ENCODE measurements at places on chromosomes 4 and X. TPM values are rescaled to one million over a fixed set of nuclear protein-coding genes. Genes with fewer than 3 reads are reported as not detected.

Gene CDS1
- total RNA-seq, result not detected

DNA sequence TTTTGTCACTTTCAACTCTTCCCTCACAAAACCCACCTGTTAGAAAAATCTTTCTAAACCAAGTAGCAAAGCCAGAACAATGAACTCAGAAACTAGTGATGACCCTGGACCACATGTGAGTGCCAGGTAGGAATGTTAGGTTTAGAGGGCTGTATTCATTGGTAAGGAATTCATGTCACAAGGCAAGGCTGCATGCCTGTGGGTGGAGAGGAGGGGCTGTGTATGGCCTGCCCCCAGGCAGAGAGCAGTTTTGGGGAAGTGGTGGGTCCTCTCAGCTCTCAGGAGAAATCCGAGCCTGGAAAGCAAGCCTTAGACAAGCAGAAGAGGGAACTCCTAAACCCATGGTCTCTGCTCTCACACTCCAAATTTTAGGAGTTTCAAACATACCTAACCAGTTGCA is 2.4 kb downstream of the RNF175 start:
- no peak for DNase-seq

DNA sequence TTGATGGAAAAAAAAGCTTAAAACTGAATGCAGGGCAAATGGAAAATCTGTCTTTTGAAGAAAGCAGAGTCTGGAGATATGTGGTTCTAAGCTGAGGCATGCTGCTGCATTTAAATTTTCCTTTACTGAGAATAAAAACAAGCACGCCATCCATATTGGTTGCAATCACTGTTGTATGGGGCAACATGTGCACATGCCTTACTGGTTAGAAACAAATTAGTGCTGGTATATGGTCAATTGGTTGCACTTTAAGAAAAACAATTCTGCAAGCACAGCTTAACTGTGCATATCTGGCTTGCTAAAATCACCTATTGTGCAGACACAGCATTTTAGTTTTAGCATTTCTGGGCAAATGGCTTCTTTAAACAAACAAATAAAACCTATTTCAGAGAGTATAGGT is 239.1 kb downstream of the NDST4 start:
- no peak for DNase-seq

GRCh38 chrX:67555578-67556203 is 11.9 kb downstream of the AR start:
- DNase-seq, result peak; percentile 55

- no peak for DNase-seq
Measured at GRCh38 chr4:2051086-2051485, 8.0 kb upstream of the NAT8L start.

DNA sequence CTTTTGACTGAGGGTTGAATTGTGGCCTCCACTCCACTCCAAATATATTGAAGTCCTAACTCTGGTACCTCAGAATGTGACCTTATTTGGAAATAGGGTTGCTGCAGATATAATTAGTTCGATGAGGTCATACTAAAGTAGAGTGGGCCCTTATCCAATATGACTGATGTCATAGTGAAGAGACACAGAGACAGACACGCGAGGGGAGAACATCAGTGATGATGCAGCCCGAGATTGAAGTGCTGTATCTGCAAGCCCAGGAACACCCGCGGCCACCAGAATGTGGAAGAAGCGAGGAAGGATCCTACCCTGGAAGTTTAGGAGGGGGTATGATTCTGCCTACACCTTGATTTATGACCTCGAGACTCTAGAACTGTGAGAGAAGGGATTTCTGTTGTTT is 279.0 kb downstream of the ANKRD50 start:
- peak; percentile 84 for DNase-seq

Gene FAAH2
- total RNA-seq, result 0.60 TPM

GRCh38 chrX:103831803-103832544 is at the start of gene RAB9B:
TSS of gene RAB9B (minus strand) at chrX:103832257. CDS start at chrX:103825784, 6,473 bp downstream.
- peak; percentile 1 for DNase-seq

Gene RTL3
- not detected for total RNA-seq

Gene PAPSS1
- total RNA-seq, result 19.8 TPM

All from lung microvascular endothelial cell (primary cell).